ENCODE measurements at places on chromosomes 11 and 22.

- DNase-seq = no peak
These were observed 15.5 kb upstream of the LMO2 start for GRCh38 chr11:33907421-33907820.

GRCh38 chr11:110295531-110296225, 736 bp downstream of the RDX start:
- no peak for DNase-seq

DNA sequence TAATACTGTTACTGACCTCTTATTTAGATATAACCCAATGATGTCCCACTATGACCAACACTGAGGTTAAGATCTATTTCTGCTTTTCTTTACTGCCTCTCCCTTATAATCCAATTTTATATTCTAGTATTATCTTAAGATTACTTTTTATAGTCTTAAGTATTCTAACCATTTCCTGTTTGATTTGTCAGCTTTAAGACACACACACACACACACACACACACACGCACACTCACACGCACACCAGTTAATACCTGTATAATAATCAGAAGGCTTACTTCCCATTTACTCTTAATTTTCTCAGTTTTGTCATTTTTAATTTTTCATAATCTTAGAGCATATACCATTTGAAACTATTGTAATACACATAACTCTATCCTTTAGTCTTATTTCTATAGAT, 226.0 kb upstream of the C11orf87 start:
- no peak for DNase-seq

- DNase-seq = no peak
These were observed 1385.0 kb downstream of the TBC1D22A start for GRCh38 chr22:48147404-48147803.

- no peak for DNase-seq
These were observed 12.8 kb downstream of the BRSK2 start for GRCh38 chr11:1402355-1403077.

DNA sequence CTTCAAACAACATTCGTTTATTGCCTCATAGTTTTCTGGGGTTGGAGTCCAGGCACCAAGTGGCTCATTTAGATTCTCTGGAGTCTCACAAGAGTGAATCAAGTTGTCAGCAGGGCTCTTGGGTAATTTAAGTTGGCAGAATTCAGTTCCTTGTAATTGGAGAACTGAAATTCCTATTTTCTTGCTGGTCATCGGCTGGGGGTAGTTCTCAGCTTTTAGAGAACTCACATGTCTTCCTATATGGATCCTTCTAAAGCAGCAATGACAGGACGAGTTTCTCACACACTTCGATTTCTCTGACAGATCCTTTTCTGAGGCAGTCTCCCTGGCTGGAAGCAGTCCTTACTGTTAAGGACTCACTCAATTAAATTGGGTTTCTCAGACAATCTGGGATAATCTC, 17.3 kb upstream of the OOSP4B start:
- DNase-seq = no peak

DNA sequence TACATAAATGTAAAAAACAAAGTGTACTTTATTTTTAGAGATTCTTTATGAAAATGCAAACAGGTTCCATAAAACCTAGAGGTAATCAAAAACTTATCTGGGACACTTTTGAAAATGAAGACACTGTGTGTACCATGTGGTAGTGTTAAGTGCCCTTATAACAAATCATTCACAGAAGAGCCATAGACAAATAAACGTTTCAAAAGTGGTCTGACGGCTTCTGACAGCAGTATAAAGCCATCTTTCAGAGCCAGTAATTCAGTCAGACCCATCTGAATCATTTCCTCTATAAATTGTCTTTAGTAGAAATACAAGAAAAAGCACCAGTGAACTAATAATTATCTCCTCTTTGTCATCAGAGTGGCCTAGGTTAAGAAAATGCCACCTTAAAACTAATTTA, 100.0 kb downstream of the PAX6 start:
- no peak for DNase-seq

- no peak for DNase-seq
These were observed at the start of gene KLHL22 for GRCh38 chr22:20494978-20495860. TSS of gene KLHL22 (minus strand) at chr22:20495795. CDS start at chr22:20489211, 6,584 bp downstream.

- DNase-seq = no peak
These were observed 10.4 kb downstream of the ZNRF3 start for GRCh38 chr22:28893810-28894209.

DNA sequence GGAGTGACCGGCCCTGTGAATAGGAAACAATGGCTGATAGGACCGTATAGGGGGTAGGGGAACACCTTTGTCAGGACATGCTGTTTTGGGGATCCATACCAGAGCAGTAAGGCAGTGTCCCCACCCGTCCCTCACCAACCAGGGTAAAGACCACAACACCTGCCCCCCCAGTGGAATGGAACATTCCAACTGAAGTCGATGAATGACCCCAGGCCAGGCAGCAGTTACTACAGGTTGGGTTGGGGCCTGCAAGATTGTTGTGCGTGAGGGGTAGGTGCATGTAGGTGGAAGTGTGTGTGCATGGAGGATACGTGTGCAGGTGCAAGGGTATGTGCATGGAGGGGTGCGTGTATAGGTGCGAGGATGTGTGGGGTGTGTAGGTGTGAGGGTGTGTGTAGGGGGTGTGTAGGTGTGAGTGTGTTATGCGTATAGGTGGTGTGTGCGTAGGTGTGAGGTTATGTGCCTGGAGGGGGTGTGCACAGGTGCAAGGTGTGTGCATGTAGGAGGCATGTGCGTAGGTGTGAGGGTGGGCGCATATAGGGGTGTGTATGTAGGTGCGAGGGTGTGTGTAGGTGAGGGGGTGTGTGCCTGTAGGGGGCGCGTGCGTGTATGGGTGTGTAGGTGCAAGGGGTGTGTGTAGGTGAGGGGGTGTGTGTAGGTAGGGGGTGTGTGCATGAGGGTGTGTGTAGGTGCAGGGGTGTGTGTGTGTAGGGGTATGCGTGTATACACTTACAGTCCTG, 32.9 kb downstream of the PISD start:
- DNase-seq = no peak

DNA sequence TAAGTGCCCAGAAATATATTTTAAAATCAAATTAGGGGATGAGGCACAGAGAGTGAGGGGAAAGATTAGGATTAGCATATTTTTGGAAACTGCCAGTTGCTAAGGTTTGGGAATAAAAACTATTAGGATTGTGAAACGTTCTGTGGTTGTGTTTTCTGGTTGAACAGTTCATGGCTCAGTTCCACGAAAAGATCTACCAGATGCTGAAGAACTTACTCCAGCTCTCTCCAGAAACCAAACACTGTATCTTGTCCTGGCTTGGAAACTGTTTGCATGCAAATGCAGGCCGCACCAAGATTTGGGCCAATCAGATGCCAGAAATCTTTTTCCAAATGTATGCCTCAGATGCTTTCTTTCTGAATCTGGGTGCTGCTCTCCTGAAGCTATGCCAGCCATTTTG, 15.3 kb downstream of the UBE4A start:
- no peak for DNase-seq

DNA sequence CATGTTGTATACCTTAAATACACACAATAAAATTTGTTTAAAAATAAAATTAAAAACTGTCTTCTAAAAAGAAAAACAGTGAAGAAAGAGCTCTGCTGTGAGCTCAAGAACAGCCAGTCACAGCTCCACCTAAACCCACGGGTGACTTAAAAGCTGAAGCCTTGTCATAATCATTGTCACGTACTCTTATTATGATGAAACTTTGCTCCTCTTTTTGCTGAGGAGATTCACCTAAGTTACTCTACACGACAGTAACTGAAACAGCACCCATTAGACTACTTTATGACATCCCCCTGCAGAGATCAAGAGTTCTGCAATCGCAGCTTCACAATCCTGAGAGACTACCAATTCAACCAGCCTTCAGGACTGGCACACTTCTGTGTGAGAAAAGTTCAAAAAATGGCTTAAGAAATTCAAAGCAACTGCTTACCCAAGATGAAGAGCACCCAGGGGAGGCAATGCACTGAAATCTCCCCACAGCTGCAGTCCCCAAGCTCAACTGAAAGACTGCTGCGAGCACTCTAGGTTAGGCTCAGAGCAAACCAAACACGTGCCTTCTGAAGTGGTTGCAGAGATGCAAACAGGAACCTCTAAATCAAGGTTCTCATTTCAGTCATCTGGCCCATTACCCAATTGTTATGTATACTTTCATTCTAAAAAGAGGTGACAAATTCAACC, at the start of gene JAML:
Gene JAML, minus strand, starts transcription at position 501 of the 678 bp plus-strand sequence. CDS start 10,145 bp downstream, outside the sequence.
- no peak for DNase-seq

- no peak for DNase-seq
These were observed 13.0 kb downstream of the BCR start for GRCh38 chr22:23193196-23193827.

DNA sequence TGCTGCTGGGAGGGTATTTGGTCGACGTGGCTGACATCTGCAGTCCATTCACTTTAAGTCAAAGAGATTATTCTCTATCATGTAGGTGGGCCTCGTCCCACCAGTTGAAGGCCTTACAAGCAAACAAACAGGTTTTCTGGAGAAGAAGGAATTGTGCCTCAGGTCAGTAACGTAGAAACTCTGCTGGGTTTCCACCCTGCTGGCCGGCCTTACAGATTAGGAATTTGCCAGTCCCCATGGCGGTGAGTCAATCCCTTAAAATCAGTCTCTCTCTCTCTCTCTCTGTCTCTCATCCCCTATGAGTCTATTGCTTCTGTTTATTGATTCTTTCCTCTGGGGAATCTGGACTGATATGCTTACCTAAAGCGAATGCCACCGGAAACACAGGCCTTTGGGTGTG, 75.4 kb upstream of the FGF3 start:
- DNase-seq = no peak

GRCh38 chr11:69355346-69355940, 61.5 kb downstream of the MYEOV start:
- no peak for DNase-seq

- no peak for DNase-seq
These were observed 15.8 kb downstream of the MYH9 start for GRCh38 chr22:36371920-36372319.

Measured in iPS DF 19.7 (cell line).